Stimulated activated naive CD8-positive, alpha-beta T cell treated with anti-CD3 and anti-CD28 coated beads, Interleukin-15, amount 100 ng/mL, for 72 hours (primary cell): ENCODE measurements at places on chromosomes 2 and 18.
A peak's percentile ranks its signal among the peaks of the same experiment; 100 is the strongest.

DNA sequence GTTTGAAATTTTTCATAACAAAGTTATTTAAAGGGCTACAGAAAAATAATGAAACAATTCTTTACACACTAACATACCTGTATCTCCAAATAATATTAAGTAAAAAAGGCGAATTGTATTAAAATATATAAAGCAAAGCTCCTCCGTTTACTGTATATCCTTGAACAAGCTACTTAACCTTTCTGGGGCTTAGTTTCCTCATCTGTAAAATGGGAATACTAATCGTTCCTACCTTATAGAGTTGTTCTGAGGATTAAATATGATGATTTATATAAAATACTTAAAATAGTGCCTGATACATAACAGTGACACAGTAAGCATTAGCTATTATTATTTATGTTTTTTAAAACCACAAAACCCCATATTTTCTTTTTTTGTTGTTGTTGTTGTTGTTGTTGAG is 13.3 kb downstream of the SLC25A12 start:
- no peak for DNase-seq

DNA sequence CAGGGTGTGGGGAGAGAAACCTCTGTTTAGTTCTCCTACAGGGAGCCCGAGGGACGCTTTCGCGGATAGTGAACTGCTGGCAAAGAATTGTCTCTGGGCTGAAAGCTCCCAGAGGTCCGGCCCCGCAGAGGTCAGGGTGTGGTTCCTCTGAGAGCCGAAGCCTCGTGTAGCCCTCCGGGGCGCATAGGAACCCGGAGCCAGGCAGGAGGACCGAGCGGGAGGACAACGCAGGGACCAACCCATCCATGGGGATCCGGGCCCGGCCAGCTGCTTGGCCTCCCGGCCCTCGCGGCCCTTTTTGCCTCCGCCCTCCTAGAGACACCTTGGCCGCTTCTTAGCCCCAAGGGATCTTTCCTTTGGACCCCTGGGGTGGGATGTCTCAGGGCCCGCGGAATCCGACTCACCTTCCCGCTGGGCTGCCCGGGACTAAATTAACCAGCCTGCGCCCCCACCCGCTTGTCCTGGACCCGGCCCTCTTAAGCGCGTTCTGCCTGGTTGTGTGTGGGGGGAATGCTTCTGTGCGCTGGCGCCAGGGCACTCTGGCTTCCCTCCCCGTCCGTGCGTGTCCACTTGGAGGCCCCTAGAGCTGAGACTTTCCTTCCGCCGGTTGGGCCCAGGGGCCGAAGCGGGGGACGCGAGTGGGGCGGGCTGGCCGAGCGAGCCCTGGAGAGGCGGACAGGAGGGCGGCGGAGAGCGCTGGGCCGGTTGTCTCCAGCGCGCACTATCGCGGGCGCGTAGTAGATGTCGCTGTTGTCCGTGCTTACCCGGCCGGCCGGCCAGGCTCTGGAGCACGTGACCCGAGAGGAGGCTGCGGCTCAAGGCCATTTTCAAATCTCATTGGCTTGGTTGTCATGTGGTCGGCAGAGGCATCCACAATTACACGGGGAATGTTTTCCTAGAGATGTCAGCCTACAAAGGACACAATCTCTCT is at the start of gene HOXD10:
Gene HOXD10, plus strand, starts transcription at position 896 of the 931 bp plus-strand sequence. CDS start 56 bp downstream, outside the sequence.
- DNase-seq, result no peak

- DNase-seq, result no peak
Measured at GRCh38 chr2:95272781-95273180, 1.5 kb upstream of the PROM2 start.

- no peak for DNase-seq
Measured at GRCh38 chr2:11422901-11423435, 43.0 kb downstream of the E2F6 start.

DNA sequence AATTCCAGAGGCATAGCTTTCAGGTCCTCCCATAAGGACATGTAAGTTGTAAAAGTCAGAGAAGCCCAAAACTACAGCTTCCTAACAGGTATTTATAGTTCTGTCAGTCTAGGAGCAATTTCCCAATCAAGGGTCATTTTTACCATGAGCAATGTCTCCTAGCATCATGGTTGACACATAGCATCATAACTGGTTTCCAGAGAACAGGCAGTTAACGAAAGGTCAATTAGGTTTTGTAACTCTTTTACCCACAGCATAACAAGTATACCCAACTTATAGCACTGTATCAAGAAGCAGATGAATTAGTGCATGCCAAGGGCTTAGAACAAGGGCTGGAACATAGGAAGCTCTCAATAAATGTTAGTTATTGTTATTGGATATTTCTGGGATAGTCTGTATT is 110.1 kb downstream of the MREG start:
- no peak for DNase-seq

DNA sequence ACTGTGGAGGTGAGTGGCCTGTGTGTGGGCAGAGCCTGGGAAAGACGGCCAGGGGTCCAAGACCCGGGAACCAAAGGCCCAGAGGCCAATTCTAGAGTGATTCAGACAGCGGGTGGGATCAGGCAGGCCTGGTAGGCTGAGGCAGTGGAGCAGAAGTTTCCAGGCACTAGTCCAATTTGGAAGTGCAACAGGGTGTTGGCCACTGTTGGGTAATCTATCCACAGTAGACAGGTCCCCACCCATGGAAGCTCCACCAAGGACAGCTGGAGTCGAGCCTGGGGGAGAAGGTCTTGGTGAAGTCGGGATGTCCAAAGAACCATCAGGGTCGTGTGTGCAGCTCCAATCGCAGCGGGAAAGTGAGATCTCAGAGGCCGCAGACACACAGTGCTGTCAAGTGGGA is 125.8 kb upstream of the COPS8 start:
- DNase-seq, result no peak

GRCh38 chr2:72989770-72990556 is 72.6 kb downstream of the EMX1 start:
- peak; percentile 8 for DNase-seq

DNA sequence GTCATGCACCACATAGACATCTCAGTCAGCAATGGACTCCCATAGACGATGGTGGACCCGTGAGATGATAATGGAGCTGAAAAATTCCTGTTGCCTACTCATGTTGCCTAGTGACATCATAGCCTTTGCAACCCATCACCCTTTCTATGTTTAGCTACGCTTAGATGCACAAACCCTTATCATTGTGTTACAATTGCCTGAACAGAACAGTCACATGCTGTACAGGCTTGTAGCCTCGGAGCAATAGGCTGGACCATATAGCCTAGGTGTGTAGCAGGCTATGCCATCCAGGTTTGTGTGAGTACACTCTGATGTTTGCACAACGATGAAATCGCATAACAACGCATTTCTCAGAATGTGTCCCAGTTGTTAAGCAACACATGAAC is 221.6 kb downstream of the ALPK2 start:
- no peak for DNase-seq

DNA sequence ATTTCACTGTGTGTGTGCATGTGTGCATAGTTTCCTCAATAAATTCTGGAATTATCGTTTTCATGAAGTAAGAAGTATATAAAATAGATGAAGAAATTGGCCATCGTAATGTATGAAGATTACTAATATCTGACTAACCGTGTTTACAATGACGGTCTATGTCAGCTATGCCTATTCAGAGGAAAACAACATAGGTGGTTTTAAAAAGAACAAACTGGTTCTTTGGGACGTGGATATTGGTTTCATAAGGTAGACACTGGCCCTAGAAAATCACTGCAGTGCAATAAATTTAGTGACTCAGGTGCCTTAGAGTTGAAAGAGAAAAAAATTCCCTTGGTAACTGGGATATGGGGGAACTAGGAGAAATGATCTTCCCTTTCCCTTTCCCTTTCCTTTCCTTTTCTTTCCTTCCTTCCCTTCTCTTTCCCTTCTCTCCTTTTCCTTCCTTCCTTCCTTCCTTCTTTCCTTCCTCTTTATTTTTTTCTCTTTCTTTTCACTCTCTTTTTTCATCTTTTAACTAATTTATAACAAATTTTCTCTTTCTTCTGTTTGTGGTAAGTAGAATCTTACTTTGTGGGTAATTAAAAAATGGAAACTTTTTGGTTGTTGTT is 36.4 kb downstream of the MAP2 start:
- DNase-seq, result no peak

DNA sequence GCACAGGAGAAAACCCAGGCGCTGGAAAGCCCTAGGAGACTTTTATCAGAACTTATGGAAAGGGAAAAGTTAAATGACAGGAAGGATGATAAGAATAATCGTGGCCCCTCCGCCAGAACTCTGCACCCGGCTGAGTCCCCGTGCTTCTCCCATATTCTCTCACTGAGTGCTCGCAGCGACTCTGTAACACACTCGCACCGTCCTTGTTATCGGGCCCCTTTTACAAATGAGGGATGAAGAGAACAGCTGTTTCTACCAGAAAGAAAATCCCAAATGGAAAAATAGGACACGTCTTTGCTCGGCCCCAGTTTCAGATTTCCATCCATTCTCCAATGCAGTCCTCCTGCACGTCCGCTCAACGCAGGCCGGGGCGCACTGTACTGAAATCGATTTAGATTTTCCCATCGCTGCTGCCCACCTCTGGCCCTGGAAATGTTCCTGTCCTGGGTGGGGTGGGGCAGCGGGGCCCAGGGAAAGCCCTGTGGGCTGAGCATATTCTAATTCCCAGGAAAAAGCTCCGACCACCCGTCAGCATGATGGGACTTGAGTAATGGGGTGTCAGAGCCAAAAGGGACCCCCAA is 66.4 kb downstream of the KCNF1 start:
- DNase-seq, result no peak

GRCh38 chr2:176812246-176812775 is 400.3 kb upstream of the HNRNPA3 start:
- DNase-seq, result no peak

DNA sequence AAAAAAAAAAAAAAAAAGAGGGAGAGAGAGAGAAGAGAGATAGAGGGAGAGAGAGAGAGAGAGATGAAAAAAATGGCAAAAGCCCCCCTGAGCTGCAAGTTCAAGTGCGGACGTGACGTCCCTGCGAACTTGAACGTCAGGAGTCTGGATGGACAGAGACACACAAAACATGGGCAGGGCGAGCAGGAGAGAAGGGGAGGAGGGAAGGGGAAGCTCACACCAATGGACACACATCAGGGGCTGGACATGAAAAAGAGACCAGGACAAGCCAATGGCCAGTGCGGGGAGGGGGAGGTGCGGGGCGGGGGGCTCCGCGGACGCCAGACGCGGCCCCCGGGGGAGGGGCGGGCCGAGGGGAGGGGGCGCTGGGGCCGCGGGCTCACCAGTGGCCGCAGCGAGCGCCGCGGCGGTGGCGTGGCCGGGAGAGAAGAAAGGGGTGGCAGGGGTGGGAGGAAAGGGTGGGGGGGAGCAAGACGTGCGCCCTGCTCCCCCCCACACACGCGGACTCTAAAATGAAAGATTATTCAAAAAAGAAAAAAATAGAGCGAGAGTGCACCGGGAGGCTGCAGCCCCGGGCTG is at the start of gene BCL11A:
Gene BCL11A, minus strand, starts transcription at position 160 of the 579 bp plus-strand sequence. CDS start 384 bp downstream, outside the sequence.
- no peak for DNase-seq

- DNase-seq, result no peak
Measured at GRCh38 chr2:50791271-50791670, 240.7 kb downstream of the NRXN1 start.

- DNase-seq, result no peak
Measured at GRCh38 chr2:1748741-1749488, 4.6 kb upstream of the PXDN start.

- peak; percentile 88 for DNase-seq
Measured at GRCh38 chr2:68726608-68727367, 7.8 kb upstream of the ARHGAP25 start.

GRCh38 chr2:144642131-144642530 is 122.2 kb upstream of the ZEB2 start:
- DNase-seq, result no peak

GRCh38 chr2:235614900-235615712 is 121.3 kb downstream of the AGAP1 start:
- no peak for DNase-seq

DNA sequence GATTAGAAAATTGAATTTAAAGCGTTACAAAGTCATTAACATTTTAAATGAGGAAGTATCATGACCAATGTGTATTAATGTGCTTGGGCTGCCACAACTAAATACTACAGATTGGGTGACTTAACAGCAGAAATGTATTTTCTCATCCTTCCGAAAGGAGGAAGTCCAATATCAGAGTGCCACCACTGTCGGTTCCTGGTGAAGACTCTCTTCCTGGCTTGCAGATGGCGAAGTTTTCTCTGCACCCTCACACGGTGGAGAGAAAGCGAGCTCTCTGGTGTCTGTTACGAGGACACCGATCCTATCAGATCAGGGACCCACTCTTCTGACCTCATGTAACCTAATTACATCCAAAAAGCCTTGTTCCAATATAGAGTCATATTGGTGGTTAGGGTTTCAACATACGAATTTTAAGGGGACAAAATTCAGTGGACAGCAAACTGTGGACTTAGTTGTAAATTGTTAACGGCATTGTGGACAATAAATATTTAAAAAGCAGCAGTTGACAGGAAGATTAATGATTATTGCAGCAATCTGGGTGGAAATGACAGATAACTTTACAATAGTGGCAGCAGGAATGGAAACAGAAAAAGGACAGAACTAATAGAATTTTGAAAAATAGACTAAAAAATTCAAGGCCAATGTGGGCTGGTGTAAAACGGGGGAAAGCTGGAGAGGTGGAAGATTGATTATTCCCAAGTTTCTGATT is 35.1 kb upstream of the CYRIA start:
- no peak for DNase-seq

- peak; percentile 76 for DNase-seq
Measured at GRCh38 chr18:45775241-45775676, 50.2 kb upstream of the SIGLEC15 start.

DNA sequence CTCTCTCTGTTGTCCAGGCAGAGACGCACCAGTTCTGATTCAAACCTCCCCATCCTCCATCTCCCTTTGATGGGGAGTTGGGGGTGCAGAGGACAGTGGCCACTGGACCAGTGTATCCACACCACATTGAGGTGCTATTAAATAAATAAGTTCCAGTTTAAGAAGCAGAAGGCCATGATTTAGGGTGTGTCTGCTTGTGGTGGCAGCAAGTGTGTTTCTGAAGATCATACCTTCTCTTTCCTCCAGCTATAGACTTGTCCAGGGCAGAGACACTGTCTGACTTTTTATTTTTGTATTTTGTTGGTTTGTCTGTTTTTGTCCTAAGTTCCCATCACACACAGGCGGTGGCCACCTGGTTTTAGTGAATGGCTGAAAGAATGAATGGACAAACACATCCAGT is 16.5 kb upstream of the INO80C start:
- DNase-seq, result no peak
